ENCODE measurements at places on chromosomes 2 and 18. TPM values are rescaled to one million over a fixed set of nuclear protein-coding genes. Genes with fewer than 3 reads are reported as not detected.

DNA sequence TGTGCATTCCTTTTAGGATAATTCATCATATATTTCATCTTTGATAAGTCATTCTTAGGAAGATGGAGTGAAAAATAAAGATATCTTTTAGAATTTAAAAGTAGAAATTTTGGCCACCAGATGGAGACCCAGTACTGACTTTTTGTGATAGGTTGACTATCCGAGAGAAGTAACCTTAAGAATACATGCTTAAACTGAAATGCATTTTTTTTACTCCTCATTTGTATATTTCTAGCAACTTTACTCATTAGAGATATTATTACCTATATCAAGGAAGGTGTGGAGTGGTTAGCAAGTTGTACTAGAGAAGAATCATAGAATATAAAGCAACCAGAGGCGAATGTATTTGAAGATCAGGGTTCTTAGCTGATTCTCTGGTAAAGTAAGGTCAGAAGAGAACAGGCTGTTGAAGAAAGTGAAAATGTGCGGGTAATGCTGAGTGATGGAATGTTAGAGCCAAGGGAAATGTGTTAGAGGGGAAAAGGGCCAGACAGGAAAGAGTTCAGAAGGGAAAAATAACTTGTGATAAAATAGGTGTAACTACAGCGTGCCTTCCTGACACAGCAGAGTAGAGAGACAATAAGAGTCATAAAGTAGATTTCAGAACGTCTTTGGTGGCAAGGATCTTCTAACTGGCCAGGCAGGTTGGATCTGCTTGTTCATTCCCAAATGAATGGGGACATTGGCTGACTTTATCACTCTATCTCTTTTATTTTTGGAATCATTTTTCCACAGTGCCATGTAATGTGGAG, 52.3 kb downstream of the TDRD15 start:
- DNase-seq: no peak

GRCh38 chr2:72145289-72145657, 2.4 kb downstream of the CYP26B1 start:
- no peak for DNase-seq

DNA sequence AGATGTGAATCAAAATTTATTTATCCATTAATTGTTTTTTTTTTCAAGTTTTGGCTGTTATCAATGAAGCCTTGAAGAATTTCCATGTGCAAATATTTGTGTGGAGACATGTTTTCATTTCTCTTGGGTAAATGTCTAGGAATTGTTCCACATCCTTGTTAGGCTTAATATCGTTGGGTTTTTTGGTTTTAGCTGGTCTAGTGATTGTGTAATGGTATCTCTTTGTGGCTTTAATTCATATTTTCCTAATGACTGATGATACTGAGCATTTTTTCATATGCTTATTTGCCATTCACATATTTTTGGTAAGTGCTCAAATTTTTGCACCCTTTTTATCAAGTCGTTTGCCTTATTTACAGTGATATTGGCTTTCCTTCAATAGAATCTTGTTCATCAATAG, 250.3 kb upstream of the EPHA4 start:
- no peak for DNase-seq

GRCh38 chr2:96798733-96799622, 17.1 kb upstream of the CNNM3 start:
- no peak for DNase-seq

NXPH2 gene
- total RNA-seq: 34.5 TPM

KIF5C gene
- 14.6 TPM for total RNA-seq

BMP10 gene
- 0.46 TPM for total RNA-seq
